ENCODE measurements at places on chromosomes 11 and 22.

GRCh38 chr11:61873588-61874376 lies 17.6 kb downstream of the FADS3 start:
- H3K27me3 ChIP-seq = no peaks in the 10 kb centered on the region
- H3K27ac ChIP-seq = peak overlapping the region; percentile 67
- peaks cover 33% of the 10 kb centered on the region for H3K36me3 ChIP-seq
- no peak for DNase-seq

DNA sequence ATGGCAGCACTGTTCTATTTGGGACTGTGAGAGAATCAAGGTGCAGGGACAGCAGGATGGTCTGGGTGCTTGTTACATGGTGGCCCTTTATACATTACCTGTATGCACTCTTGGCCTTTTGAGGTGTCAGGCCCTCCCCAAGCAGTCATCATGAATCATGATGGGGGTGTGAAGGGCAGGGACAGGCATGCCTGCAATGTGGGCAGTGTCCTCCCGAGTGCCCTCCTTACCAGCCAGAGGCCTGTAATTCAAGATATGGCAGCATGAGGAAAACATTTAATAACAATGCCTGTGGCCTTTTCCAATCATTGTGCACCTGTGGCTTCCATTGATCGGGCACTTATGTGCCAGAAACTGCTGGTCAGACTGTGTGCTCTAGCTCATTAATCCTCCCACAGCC lies 25.5 kb upstream of the CYP2D6 start:
- H3K27me3 ChIP-seq = no peaks in the 10 kb centered on the region
- H3K4me1 ChIP-seq = peaks cover 9% of the 10 kb centered on the region
- no peak overlapping the region for H3K27ac ChIP-seq
- H3K4me3 ChIP-seq = no peak overlapping the region
- no peak for DNase-seq
- H3K36me3 ChIP-seq = no peaks in the 10 kb centered on the region

- H3K27me3 ChIP-seq = no peaks in the 10 kb centered on the region
- no peaks in the 10 kb centered on the region for H3K36me3 ChIP-seq
- no peak overlapping the region for H3K4me3 ChIP-seq
- no peak for DNase-seq
- H3K27ac ChIP-seq = no peak overlapping the region
Measured at GRCh38 chr11:116558504-116559211, 214.1 kb downstream of the BUD13 start.

DNA sequence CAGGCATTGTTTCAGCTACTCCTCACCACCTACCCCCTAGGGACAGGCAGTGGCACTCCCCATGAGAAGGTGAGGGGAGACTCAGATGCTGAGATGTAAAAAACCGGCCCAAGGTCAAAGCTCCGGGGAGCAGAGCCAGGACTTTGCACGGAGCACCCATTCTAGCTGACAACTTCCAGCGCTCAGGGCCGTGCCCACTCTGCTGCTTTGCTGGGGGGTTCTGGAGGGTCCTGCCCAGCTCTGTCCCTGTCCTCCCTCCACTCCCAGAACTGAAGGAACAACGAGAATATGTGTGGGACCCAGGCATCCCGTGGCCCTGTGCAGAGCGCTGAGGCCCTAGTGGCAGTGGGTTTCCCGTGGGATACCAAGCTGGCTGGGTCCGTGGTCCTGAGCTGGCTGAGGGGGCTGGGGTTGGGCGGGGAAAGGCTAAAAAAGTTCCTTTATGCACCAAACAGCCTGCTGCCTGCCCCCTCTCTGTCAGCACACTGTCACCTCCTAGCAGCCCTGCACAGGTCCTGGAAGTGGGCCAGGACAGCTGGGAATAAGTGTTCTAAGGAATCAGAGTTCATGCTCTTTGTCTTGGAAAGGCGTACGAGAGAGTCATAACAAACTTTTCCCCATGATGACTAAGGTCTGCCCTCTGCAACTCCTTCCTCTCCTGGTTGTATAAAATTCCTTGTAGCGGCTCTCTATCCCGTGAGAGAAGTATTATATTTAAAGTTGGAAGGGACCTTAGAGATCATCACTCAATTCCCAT lies 1.9 kb downstream of the MS4A10 start:
- H3K27me3 ChIP-seq = no peaks in the 10 kb centered on the region
- H3K4me1 ChIP-seq = no peaks in the 10 kb centered on the region
- peak overlapping the region; percentile 11 for H3K27ac ChIP-seq
- DNase-seq = peak; percentile 64
- no peaks in the 10 kb centered on the region for H3K36me3 ChIP-seq

DNA sequence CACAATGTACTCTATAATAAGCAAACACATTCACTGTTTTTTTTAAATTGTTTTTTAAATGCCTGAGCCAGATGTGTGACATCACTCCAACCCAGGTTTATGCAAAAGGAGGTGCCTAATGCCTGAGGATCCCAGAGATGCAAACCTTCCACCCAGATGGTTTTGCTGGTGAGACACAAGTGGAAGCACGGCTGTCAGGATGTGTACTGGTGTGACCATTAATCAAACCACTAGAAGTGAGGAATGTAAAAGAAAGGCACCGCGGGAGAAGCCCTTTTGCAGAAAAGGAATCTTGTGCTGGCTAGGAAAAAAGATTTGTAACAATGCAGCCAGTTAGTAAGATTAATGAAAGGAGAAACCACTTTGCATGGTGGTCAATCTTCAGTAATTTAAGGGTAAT lies 407.4 kb downstream of the LARGE1 start:
- no peaks in the 10 kb centered on the region for H3K4me1 ChIP-seq
- DNase-seq = no peak
- no peaks in the 10 kb centered on the region for H3K36me3 ChIP-seq
- no peaks in the 10 kb centered on the region for H3K27me3 ChIP-seq
- H3K4me3 ChIP-seq = no peak overlapping the region

DNA sequence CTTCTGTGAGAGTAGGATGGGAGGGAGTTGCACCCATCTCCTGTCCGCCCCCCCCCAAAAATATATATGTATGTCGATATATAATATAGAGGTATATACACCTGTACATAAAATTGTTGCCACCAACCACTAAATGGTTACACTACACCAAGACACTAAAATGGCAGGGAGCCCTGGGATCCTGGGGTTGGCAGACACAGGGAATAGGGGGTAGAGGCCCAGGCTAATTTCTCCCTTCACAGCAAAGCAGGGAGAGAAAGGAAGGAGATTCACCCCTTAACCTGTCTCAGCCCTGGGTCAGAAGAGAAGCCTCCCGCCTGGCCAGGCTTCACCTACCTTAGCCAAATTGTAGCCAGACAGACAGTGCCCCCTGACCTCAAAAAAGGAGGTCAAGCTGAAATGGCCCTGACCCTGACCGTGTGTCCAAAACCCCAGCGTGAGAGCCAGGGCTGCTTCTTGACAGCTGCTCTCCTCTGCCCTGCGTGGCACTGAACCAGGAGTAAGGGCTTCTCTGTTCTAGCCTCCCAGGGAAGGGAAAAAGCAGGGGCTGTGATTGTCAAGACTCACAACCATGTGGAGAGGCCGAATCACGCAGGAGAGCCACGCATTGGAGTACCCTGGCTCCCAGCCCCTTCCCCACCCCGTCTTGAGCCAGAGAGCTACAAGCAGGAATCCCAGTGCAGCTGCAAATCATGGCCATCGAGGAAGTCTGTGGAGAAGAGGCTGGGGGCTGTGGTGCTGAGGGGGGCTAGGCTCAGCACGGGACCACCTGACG lies 40.5 kb downstream of the SGSM3 start:
- peaks cover 11% of the 10 kb centered on the region for H3K4me1 ChIP-seq
- no peak overlapping the region for H3K4me3 ChIP-seq
- DNase-seq = no peak
- H3K27ac ChIP-seq = no peak overlapping the region

DNA sequence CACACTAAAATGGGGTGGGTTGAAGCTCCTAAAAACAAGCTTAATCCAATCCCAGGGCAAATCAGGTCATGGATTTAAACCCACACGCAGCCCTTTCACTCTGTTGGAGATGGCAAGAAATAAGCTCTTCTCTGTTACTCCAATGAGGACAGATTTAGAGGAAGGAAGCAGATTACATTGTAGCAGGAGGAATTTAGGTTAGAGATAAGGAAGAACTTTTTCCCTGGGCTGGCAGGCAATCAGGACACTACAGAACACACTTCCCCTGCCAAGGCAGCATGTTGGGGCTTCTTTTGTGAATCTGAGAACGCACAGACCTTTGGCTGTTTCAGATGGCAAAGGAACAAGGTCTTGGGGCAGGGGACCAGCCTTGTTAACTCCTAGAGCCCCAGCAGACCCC lies 46.2 kb downstream of the C11orf58 start:
- peak overlapping the region; percentile 54 for H3K27ac ChIP-seq
- H3K27me3 ChIP-seq = no peaks in the 10 kb centered on the region
- H3K4me3 ChIP-seq = no peak overlapping the region
- DNase-seq = no peak

DNA sequence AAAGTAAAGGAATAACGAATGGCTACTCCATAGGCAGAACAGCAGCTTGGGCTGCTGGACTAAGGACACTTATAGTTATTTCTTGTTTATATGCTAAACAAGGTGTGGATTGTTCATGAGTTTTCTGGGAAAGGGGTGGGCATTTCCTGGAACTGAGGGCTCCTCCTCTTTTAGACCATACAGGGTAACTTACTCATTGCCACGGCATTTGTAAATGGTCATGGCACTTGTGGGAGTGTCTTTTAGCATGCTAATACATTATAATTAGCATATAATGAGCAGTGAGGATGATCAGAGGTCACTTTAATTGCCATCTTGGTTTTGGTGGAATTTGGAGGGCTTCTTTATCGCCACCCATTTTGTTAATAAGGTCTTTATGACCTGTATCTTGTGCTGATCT lies 7.0 kb downstream of the OR4X1 start:
- no peak overlapping the region for H3K27ac ChIP-seq
- H3K4me1 ChIP-seq = no peaks in the 10 kb centered on the region
- H3K27me3 ChIP-seq = no peaks in the 10 kb centered on the region
- no peak overlapping the region for H3K4me3 ChIP-seq
- DNase-seq = no peak

DNA sequence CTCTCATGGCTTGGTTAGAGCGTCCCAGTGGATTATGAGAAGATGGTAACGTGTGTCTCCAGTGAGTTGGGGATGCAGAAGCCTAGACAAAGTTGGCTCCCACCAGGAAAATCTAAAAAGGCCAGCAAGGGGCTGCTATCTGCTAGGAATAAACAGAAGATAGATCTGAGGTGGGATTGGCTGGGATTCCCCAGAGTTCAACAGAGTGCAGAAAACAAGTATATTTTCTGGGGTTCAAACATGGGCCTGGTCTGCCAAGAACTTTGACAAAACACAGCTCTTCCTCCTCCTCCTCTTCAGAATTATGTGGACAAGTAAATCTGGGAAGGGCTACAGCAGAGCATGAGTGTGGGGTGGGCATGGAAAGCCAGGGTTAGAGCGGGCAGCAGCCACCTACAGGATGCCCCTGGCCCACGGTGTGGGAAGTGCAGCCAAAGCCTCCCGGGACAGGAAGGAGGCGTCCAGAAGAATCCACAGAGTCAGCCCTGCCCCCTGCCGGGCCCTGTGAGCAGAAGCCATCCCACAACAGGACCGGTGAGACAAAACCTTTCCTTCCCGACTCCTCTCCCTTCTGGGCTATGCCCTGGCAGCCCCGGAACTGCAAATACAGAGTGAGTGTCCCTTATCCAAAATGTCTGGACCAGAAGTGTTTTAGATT lies 67.1 kb downstream of the CD82 start:
- no peak overlapping the region for H3K4me3 ChIP-seq
- no peaks in the 10 kb centered on the region for H3K36me3 ChIP-seq
- peak; percentile 58 for DNase-seq
- H3K27me3 ChIP-seq = no peaks in the 10 kb centered on the region
- H3K27ac ChIP-seq = peak overlapping the region; percentile 50

GRCh38 chr22:28143961-28144745 lies 225.1 kb upstream of the PITPNB start:
- no peak overlapping the region for H3K27ac ChIP-seq
- no peak overlapping the region for H3K4me3 ChIP-seq
- no peak for DNase-seq
- no peaks in the 10 kb centered on the region for H3K36me3 ChIP-seq
- H3K4me1 ChIP-seq = peaks cover 5% of the 10 kb centered on the region

GRCh38 chr11:3866206-3866605 lies 10.7 kb downstream of the STIM1 start:
- H3K27ac ChIP-seq = peak overlapping the region; percentile 11
- no peaks in the 10 kb centered on the region for H3K36me3 ChIP-seq
- peaks cover 40% of the 10 kb centered on the region for H3K4me1 ChIP-seq
- DNase-seq = no peak

All from right atrium auricular region (tissue), 2 donors.